GM13976 (cell line): ENCODE measurements at places on chromosomes 11 and 22.

GRCh38 chr11:103659743-103660142, 376.7 kb upstream of the DDI1 start:
- DNase-seq, result no peak

- no peak for DNase-seq
Observed at GRCh38 chr22:35657571-35658312, 9.5 kb downstream of the APOL6 start.

DNA sequence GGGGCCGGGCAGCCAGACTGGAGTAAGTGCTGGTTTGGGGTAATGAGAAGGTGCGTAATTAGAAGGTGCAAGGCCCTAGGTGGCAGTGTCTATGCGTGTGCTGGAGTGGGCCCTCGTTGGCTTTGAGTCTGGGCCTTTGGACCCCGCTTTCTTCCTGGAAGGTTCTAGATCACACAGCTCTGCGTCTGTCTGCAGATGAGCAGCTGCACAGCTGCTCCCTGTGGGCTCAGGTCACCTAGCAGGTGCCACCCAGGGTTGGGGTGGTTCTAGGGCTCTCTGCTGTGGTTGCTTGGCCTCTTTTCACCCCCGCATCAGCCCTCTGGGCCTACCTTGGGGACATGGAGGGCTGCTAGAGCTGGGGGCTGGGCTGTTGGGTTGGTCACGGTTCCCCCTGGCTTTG, 10.3 kb downstream of the RELT start:
- DNase-seq, result no peak

GRCh38 chr22:26281941-26282340, 112.7 kb downstream of the SEZ6L start:
- DNase-seq, result no peak

DNA sequence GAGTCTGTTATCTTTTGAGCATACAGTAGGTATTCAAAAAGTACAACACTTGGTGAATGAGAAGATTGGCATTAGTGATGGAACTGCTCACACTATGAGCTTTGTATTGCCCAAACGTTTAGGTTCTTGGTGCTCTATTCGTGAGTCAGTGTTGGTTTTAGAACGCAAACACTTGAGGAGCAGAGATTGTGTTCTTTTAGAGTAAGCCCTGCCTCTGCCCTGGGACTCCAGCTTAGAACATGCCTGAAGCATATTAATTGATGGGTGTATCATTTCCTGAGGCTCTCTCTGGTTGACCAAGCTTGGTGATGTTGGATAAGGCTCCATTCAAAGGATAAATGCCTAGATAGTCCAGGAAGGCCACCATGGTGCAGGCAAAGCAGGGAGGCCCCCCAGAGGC, 10.9 kb downstream of the MTNR1B start:
- DNase-seq, result no peak

- DNase-seq, result no peak
Observed at GRCh38 chr11:114280696-114281095, 15.5 kb upstream of the NNMT start.

DNA sequence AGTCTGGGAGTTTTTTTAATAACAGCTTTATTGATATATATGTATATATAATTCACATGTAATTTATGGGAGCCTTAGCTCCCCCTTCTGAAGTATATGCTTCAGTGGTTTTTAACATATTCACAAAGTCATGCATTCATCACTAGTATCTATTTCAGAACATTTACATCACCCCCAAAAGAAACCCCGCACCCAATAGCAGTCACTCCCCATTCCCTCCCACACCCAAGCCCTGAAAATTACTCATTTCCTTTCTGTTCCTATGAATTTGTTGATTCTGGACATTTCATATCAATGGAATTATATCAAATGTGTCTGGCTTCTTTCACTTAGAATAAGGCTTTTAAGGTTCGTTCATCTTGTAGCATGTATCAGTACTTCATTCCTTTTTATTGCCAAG, 35.6 kb upstream of the SYT7 start:
- no peak for DNase-seq

DNA sequence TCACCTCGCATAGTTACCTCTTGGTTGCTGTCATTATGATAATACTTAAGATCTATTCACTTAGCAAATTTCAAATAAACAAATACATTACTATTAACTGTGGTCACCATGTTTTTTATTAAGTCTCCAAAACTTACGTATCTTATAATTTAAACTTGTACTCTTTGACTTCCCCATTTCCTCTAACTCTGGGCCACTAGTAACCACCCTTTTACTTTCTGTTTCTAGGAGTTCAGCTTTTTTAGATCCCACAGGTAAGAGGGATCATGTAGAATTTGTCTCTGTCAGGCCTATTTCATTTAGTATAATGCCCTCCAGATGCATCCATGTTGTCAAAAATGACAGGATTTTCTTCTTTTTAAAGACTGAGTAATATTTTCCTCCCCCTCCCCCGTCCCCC, 212.4 kb upstream of the C11orf87 start:
- DNase-seq, result no peak

DNA sequence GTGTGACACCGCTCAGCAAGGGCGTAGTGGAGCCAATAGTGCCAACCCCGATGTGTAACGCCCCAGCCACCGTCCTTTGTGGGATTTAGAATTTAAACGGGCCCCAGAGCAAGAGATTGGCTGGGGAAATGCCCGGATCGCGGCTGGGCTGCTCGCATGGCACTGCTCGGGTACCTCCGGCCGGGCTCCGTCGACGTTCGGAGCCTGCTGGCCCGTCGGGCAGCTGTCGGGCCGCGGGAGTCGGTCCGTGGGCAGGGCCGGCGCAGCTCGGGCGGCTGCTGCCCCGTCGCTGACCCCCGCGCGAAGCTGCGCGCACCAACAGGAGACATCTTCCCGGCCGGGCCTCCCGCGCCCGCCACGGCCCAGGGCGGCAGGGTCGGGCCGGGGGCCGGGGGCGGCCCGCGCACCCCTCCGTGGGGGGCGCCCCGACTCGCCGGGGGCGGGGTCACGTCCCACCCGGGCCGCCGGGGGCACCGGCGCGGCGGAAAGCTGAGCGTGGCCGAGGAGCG, 1.3 kb upstream of the KDM2A start:
- DNase-seq, result peak; percentile 46

DNA sequence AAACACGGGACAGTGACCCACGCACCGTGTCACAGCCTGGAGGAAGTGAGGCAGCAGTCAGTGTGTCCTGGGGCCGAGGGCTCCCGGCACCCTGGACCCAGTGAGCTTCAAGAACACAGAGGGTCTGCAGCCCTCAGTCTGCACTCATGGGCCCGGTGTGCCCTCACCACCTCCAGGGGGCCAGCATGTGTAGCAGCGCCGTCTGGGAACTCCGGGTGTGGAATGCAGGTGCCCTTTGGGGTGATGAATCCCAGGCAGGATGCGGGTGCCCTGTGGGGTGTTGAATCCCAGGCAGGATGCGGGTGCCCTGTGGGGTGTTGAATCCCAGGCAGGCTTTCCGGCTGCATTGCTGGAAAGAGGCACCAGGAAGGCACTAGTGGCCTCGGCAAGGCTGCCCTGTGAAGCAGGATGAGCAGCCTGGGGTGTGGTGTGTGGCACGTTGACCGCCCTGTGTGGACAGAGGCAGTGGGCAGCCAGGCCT, 1399.9 kb downstream of the BRD1 start:
- no peak for DNase-seq

DNA sequence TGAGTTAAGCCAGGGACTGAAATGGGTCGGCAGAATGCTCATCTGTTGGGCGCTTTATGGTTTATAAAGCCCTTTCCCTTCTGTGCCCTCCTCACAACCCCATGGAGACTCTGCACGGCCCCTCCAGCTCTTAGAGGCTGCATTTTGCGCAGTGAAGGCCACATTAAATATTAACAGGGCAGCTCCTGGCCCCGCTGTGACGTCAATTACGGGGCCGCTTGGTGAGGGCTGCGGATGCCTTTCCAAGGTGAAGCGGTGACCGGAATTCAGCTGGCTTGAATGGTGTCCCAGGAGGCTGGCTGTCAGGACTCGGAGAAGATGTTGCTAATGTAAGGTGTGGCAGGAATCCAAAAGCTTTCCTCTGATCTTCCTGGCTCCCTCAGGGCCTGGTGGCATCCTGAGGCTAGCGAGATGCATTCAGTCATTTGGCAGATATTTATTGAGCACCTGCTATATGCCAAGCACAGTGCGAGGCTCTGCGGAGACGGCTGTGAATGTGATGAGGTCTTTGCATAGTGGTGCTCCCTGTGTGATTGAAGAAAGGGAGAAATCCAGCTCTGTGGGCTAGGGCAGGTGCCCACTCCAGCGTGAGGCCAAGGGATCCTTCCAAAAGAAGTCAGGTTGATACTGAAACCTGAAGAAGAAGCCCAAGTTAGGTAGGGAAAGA, 10.4 kb upstream of the YWHAH start:
- no peak for DNase-seq

- DNase-seq, result no peak
Observed at GRCh38 chr22:45014654-45015053, 4.8 kb upstream of the PHF21B start.

DNA sequence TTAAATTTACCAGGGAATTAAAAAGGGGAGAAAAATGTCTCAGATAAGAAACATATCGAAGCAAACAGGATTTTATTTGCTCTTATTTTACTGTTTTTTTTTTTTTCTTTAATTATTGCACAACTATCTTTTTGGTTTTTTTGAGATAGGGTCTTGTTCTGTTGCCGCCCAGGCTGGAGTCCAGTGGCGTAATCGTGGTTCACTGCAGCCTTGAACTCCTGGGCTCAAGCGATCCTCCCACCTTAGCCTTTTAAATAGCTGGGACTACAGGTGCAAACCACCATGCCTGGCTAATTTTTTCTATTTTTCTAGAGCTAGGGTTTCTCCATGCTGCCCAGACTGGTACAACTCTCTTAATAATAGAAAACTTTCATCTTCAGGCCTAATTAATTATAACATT, 32.5 kb downstream of the DRG1 start:
- DNase-seq, result no peak

DNA sequence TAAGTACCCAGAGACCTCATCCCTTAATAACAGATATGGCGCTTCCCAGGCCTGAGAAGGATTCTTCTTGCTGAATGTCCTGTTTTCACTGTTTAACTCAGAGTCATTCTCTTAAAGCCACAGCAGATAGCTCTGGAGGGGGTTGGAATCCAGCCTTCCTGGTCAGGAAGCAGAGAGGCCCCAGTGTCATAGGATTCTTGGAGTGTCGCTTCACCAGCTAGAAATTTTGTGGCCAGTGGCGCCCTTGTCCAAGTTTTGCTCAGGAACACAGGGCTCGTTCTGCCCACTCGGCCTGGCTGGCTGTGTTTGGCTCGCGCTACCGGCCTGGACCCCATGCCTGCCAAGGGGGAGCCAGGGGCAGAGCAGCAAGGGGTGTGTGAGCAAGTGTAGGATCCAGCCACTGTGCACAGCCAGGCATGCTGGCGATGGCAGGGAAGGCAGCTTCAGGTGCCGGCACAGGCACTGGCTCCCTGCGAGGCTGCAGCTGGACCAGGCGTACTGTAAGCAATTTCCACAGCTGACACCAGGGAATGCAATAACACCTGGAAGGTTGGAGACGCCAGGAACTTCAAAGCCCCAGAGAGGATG, 214.8 kb upstream of the SESN3 start:
- DNase-seq, result no peak

DNA sequence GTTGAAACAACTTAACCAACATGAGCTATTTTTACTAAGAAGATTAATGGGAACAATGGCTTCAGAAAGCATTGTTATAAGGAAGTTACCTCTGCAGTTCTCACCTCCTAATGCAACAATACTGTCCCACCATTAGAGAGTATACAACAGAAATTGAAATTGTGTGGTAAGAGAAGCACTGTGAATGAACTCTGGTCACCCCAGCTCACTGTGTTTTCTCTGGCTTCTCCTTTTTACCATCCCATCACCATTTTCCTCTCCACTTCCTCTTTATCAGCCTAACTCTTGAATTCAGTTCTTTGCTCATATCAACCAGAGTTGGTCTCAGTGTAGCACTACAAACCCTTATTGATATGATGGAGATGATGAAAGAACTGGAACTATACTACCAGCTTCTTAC, 138.0 kb upstream of the POU2AF2 start:
- no peak for DNase-seq

DNA sequence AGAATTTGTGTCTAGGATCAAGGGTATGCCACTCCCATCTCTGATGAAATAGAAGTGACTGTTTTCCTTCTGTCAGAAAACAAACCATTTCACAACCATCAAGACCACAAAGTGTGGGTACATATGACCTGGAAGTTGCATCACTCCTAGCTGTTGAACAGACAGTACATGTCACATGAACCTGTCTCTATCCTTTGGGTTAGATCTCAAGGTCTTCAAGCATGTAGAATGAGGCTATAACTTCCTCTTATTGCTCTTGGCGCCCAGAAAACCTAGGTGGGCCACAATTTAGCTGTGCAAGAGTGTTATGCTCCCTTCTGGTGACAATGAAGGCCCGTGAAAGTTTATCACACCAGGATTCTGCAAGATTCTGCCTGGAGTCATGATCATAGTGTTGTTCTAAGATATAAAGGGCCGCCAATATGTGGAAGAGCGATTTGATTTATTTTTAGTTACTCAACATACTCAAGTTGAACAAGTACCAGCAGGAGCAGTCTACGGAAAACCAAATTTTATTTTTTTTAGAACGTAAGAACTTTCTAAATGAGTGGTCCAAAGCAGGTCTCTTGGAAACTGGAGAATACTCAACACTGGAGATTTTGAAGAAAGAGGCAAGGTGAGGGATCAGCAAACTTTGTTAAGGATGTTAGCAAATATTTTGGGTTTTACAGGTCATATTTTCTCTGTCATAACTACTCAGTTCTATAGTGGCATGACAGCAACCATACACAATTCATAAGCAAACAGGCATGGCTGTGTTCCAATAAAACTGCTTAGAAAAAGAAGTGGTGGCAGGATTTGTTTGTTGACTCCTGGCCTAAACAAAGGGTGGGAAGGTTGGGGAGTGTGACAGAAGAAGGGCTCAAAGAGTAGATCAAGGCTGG, 101.8 kb downstream of the USP35 start:
- DNase-seq, result no peak

GRCh38 chr11:132314911-132315455, 944.6 kb downstream of the NTM start:
- no peak for DNase-seq

DNA sequence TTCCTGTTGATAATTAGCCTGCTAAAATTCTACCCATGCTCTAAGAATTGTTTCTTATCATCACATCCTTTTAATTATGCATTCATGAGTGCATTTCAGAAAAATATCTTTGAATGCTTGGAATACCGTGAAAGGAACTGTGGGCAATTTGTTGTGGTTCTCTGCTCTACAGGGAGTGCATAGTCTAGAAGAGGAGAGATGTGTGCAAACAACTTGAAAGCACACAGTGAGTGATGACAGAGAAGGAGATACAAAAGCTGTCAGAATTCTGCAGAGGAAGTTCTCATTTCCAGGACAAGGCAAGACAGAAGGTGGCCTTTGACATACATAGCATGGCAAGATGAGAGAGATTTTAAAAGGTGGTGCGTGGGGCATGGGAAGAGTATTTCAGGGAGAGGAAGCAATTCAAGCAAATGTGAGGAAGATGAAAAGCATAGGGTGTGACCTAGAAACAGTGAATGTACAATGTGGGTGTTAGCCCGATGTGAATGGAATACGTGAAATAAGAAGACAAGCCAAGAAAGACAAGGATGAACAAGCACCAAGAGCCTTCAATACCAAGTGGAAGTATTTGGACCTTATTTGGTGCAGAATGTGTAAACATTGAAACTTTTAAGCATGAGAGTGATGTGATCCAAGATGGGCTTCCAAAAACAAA, 5.0 kb downstream of the MMP8 start:
- no peak for DNase-seq

- DNase-seq, result no peak
Observed at GRCh38 chr11:68342459-68343158, 30.2 kb downstream of the LRP5 start.
